ENCODE measurements at places on chromosomes 5 and 9.

- no peak for DNase-seq
These were observed 176.8 kb downstream of the SLCO4C1 start for GRCh38 chr5:102119252-102119651.

GRCh38 chr5:31396611-31397295 is 135.1 kb downstream of the DROSHA start:
- no peak for DNase-seq

- DNase-seq, result no peak
These were observed 121.7 kb upstream of the RAD23B start for GRCh38 chr9:107161338-107161737.

DNA sequence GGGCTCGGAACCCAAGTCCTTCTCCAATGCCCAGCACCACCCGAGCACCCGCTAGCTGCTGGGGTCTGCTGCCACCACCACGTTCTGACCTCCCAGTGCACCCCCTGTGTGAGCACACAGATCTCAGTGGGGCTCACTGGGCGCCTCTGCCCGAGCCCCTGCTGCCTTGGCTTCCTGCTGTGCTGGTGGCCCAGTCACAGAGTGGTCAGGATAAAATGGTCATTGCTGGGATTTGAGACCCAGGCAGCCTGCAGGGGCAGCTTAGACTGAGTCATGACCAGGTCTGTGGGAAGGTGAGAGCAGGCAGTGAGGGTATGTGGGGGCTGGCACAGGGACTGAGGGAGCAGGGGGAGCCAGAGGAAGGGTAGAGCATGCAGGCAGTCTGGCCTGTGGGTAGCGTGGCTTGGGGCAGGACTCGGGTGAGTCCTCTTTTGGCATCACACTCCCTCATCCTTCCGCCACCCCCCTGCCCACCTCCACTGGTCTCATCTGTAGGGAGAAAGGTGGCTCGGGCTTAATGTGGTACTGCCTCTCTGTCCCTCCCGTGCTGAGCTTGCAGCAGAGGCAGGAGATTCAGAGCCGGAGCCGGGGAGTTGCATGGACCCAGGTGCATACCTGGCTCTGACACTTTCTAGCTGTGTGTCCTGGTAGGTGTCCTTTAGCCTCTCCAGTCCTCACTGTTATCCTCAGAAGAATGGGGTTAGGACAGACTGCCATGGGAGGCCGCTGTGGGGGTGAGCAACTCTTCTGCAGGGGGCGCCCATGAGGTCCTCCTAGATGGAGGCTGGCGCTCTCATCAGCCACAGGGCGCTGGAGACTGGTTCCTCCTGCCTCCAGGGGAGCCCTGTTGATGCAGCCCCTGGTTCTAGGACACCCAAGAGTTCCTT is 32.1 kb downstream of the USP20 start:
- no peak for DNase-seq

- no peak for DNase-seq
These were observed 155.8 kb upstream of the APC start for GRCh38 chr5:112581811-112582320.

- no peak for DNase-seq
These were observed 63.6 kb downstream of the INIP start for GRCh38 chr9:112654282-112654681.

- DNase-seq, result no peak
These were observed 307.9 kb downstream of the SPOCK1 start for GRCh38 chr5:137191179-137191578.

- DNase-seq, result no peak
These were observed 397.1 kb downstream of the MAN2A1 start for GRCh38 chr5:110086658-110087388.

DNA sequence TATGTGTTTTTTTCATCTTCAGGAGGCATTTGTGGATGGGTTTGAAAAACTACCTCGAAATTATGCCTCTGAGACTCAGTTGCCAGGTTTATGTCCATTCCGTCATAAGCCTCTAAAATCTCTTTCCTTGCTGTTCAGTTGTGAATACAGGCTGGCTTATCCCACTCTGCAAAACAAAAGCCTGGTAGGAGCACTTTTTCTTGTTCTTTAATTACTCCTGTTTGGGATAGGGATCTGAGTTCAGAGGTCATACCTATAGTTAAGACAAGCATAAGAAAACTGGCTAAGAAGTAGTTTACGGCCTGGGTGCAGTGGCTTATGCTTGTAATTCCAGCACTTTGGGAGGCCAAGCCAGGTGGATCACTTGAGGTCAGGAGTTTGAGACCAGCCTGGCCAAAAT is 24.4 kb downstream of the ZNF131 start:
- DNase-seq, result no peak

GRCh38 chr5:130549884-130550561 is 615.0 kb downstream of the HINT1 start:
- DNase-seq, result no peak

DNA sequence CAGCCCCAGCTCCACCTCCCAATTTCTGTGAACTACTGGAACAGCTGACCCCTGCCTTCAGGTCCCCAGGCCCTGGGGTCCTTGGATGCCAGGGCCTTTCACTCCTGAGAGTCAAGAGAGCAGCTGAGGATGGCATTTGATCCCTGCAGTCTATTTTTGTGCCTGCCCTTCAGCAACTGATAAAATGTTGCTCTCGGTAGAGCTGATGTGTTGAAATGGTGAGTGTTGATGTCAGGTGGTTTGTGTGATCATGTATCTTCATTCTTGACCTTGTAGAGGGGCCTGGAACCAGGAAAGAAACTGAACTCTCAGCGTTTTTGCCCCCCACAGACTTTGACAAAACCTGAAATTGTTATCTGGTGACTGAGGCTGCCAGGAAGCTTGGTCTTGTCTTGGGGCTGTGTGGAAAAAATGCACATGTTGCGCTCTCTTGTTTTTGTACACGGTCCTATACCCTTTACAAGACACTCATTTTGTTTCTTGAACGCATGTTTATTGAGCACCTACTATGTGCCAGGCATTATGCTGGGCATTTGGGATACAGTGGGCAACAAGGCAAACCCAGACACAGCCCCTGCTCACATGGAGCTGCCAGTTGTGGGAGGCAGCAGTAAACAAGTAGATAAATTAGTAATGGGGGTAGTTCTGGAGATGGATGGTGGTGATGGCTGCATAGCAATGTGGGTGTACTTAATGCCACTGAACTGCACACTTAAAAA is 78.3 kb downstream of the PPARGC1B start:
- no peak for DNase-seq

- DNase-seq, result no peak
These were observed 40.3 kb downstream of the NUP188 start for GRCh38 chr9:128987805-128988204.

- DNase-seq, result no peak
These were observed 112.5 kb downstream of the PPP2R2B start for GRCh38 chr5:146766013-146766412.

DNA sequence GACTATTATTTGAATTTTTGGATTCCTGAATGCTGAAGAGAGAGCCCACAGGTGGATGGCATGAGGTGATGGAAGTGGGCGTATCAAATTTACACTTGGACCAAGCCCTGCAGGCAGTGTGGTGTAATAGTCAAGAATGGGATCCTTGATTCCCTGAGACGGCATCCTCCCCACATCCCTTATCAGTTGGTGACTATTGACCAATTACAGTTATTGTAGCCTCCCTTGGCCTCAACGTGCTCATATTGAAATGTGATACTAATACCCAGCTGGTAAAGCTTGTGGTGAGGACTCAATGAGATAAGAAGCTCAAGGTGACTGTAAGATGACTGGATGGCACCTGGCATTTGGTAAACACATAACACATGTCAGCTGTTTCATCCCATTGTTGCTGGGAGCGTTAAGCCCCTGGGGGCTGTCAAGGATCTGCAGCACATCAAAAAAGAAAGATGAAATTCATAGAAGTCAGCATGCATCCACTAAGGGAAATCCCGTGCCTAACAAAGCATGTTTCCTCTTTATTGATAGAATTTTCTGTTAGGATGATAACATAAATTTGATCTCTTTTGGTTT is 65.6 kb upstream of the IRX2 start:
- DNase-seq, result no peak

- DNase-seq, result no peak
These were observed 35.2 kb upstream of the PDE8B start for GRCh38 chr5:77175231-77175630.

DNA sequence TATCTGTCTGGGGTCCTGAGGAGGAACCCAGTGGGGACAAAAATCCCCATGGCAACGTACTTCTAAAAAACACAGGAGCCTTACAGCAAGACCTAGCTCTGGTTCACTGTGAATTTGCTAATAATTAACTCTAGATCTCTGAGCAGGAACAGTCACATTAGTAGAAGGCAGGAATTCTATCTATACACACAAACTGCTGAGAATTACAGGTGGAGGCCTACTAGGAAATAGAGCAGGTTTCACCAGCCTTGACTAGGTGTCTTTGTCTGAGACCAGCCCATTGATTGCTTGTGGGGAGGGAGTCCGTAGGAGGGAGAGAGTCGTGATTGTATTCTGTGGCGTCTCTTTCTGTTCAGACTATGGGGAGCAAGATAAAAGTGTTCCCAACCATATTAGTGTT is 44.8 kb downstream of the PRLR start:
- DNase-seq, result no peak

- no peak for DNase-seq
These were observed 41.6 kb upstream of the CD180 start for GRCh38 chr5:67238191-67238590.

DNA sequence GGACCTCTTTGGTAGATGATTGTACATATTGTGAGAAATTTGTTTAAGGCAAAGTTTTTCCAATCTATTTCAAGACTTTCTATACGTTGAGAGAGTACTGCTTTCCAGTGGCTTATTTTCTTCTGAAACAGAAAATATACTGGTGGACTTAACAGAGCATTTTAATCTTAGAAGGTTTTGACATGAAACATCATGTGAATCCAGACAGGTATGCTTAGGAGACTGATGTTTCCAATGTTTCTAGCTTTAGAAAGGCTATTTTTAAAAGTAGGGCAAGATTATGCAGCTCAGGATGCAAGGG is 71.0 kb downstream of the PIK3R1 start:
- no peak for DNase-seq

- DNase-seq, result no peak
These were observed 57.4 kb downstream of the DAP start for GRCh38 chr5:10703676-10704075.

GRCh38 chr5:137292461-137293027 is 206.6 kb downstream of the SPOCK1 start:
- DNase-seq, result no peak

- no peak for DNase-seq
These were observed 12.0 kb downstream of the EXOC3 start for GRCh38 chr5:454936-455335.

GRCh38 chr5:149872351-149873040 is 72.1 kb downstream of the PDE6A start:
- DNase-seq, result no peak

DNA sequence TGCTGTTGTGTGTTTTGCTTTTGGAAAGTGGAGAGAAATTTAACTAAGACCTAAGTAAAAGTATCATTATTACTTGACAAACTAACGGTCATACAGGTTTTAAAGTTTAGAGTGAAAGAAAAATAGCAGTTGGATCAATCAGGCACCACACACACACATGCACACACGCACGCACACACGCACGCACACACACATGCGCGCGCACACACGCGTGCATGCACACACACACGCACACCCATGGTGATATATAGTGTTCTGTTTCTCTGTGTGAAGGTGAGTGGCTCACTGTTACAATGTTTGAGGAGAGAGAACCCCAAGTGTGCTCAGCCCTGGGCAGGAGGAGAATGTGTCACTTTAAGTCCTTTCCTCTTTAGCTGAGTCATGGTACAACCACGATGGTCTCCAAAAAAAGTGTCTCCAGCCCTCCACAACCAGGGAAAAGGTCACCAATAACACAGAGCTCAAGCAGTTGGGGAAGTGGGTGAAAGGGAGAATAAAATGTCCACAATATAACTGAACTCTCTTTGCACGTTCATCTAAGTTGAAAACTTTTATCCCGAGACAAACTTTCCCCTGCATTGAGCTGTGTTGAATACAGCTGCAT is 3.2 kb downstream of the ZNF366 start:
- no peak for DNase-seq

DNA sequence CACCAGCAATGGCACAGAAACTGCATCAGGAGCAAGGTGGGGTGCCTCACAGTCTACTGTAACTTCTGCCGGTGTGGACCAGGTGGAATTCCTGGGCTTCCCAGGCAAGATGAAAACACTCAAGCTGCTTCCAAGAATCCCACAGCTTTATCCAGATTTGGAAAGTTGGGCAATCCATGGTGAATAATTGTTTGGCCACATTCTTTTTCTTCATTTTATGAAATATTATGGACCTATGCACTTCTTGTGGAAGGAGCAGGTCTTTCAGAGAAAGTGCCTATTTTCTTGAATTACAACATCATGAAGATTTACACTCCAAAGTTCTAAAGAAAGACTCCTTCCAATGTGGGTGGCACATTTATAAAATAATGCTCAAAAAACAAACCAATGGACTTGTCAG is 503.6 kb downstream of the SEMA5A start:
- DNase-seq, result no peak

DNA sequence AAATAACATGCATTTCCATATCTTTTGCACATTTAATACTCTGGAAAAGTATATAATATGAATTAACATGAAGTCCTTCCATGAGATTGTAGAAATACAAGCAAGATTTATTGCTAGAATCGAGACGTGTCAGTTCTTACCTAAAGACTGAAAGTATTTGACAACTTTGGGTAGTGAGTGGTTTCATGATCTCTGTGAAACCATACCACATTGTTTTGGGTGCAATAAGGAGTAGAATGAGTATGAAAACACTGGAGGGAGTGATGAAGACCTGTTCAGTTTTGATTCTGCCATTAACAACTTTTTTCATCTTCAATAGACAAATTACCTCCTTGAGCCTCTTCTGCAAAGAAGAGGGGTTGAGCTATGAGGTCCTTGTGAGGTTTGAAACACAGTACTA is 133.7 kb downstream of the NUDT12 start:
- no peak for DNase-seq

- DNase-seq, result no peak
These were observed 114.8 kb downstream of the HSD17B3 start for GRCh38 chr9:96187151-96187555.

- DNase-seq, result no peak
These were observed 85.7 kb upstream of the ARRDC3 start for GRCh38 chr5:91468651-91469422.

Data from omental fat pad (tissue), 4 donors.